ENCODE measurements at places on chromosomes 6 and 20.

GRCh38 chr6:157438611-157439111 lies 57.7 kb downstream of the ZDHHC14 start:
- no peak for DNase-seq

GRCh38 chr6:21193790-21194475 lies 399.6 kb upstream of the SOX4 start:
- DNase-seq, result no peak

- no peak for DNase-seq
Observed at GRCh38 chr6:35183281-35183680, 30.5 kb upstream of the SCUBE3 start.

GRCh38 chr6:34346175-34347119 lies 46.0 kb downstream of the NUDT3 start:
- DNase-seq, result no peak

DNA sequence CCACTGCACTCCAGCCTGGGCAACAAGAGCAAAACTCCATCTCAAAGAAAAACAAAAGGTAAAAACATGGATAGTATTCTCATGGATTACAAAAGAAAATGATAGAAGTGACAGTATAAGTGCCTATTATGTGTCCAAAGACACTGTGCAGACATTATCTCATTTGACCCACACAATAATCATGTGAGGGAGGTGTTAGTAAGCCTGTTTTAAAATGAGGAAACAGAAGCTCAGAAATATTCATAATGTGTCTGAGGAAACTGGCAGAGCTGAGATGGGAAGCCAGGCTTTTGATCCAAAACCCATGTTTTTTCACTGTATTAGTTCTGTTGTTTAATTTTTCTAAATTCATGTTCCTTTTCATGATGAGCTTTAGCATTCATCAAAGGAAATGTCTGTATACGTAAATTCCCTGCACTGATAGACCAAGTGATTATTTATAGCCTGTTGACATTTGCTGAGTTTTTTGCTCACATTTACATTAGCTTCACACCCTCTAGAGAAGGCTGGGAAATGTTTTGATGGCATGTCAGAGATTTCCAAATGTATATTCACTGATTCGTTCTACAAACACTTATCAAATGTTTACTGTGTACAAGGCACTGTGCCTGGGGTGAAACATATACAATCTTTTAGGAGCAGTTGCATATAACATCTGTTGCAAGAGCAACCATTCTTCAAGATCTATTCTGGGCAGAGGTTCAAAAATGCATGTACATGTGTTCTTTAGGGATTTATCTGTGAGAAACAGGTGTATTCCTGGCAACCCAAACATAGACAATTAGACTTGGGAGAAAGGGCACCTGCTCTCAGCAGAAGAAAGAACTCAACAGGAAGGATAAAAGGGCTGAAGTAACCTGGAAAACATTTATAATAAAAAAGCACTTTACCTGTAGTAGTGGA lies 331.5 kb downstream of the SAMD5 start:
- DNase-seq, result no peak

GRCh38 chr6:130778946-130779657 lies 48.1 kb upstream of the SMLR1 start:
- DNase-seq, result no peak

DNA sequence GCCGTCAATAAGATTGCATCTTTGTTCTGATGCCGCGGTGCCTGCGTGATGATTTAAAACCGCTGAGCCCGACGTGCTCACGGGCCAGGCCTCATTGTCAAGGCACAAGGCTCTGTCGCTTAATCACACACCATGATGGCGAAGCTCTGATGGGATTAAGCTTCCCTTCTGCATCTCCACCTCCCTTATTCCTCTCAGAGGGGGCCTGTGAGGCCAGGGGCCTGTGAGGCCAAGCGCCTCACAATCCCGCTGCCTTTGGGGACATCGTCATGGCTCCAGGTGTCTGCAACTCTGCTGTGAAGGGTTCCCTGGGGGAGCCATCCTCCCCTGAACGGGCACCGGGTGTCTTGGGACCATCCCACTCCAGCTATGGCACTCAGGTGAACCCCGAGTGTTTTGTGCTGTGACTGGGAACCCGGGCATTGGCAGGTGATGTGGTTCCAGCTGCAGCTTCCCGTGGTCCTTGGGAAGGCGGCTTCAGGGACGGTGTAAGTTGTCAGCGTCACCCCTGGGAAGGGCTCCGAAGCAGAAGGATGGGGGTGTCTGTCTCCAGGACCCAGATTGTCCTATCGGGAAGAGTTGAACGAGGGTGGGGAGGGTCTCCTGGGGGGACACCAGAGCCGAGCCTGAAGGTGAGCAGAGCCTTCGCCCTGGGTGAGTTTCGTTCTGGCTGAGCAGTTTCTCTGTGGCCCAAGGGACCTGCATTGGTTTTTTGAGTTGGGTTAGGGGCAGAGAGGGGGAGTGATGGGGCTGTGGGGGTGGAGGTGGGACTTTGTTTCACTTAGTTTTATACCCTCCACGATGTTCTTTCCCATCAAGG lies 18.0 kb upstream of the BHLHE23 start:
- DNase-seq, result no peak

DNA sequence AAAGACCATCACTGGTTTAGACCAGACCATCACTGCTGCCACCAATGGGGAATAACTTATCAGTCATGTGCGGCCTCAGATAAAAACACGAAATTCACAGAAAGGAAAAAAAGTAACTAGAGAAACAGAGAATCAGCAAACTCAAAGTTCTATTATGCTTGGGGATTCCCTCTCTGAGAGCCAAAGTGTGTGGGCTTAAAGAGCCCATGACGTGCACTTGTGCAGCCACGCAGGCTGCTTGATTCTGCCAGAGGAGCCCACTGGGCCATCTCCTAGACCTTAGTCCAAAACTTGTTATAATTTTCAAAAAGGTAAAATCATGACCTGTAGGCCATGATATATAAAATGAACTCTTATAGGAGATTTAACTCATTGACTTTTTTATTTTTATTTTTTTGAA lies 15.2 kb downstream of the RAB44 start:
- DNase-seq, result no peak

DNA sequence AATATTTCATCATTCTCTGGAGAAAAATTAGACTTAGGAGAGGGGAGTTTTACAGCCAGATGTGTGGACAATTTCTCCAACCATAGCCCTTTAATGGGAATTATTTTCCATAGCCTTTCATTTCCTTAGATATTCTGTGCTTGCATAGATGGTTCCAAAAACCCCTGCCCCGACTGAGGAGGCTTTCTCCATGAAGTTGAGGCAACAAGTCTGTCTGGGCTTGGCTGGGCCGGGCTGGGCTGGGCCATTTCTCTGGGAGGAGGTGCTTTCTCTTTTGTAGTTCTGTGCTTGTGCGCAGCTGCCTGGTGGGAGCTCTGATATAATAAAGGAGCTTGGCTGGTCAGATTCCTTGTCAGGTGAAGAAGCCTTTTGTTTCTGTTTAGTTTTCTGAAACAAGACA lies 71.4 kb downstream of the SOBP start:
- no peak for DNase-seq

DNA sequence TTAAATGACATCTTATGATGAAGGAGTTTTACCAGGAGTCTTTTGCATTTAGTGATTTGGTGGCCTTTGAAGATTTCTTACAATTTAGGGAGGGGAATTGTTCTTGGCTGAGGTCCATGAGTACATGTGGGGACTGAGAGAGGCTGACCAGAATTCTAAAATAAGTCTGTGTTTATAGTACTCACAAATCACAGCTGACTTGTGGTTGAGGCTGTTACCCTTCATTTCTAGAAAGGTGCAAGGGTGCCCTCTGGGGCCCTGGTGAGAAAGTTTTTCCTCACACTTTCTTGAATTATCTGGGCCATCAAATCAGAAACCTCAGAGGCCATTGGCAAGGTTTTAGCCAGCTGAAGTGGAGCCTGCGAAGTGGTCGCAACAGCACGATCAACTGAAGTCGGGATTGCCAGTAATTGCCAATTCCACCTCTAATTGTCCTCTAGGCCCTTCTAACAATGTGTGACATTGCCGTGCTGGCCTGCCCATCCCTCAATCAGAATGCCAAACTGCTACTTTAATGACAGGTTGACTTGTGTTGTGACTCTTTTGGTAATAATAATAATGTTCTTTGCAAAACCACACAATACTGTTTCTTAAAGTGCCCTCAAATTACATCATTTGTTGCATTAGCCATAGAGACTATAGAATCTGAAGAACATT lies 221.6 kb downstream of the OGFRL1 start:
- no peak for DNase-seq

DNA sequence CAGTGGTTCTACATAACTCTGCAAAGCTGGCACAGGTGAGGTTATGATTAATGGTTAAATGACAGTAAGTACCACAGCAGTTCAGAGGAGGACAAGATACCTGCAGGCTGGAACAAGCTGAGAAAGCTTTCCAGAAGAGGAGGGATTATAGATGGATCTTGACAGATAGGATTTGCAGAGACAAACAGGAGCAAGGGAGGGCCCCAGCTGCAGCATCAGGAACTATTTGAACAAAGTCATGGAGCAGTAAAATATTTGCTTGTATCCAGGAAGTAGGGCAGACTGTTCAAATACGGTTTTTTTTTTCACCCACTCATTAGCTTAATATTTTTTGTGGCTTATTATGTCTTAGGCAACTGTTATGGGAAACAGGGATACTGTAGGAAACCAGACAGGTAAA lies 144.4 kb upstream of the MAN1A1 start:
- no peak for DNase-seq

- DNase-seq, result no peak
Observed at GRCh38 chr6:53306819-53307347, 41.9 kb downstream of the ELOVL5 start.

DNA sequence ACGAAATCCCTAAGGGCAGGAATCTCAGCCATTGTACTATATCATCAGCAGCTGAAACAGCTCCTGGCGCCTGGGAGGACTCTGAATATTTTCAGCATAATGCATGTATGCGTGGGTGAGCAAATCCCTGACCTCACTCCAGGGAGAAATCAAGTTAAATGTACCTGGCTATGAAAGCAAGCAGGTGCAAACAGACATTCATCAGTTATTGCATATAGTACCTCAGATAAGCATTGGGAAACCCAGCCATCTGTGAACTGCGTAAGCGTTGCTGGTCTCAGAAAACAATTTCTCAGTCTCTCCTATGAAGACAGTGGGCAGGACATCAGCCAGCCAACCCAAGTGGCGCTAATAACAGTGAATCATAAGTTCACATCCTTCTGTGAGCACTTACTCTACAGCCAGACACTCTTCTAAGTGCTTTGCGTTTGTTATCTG lies 622.6 kb downstream of the EPM2A start:
- DNase-seq, result no peak

GRCh38 chr6:8436966-8437365 lies 1.6 kb upstream of the SLC35B3 start:
- DNase-seq, result no peak

DNA sequence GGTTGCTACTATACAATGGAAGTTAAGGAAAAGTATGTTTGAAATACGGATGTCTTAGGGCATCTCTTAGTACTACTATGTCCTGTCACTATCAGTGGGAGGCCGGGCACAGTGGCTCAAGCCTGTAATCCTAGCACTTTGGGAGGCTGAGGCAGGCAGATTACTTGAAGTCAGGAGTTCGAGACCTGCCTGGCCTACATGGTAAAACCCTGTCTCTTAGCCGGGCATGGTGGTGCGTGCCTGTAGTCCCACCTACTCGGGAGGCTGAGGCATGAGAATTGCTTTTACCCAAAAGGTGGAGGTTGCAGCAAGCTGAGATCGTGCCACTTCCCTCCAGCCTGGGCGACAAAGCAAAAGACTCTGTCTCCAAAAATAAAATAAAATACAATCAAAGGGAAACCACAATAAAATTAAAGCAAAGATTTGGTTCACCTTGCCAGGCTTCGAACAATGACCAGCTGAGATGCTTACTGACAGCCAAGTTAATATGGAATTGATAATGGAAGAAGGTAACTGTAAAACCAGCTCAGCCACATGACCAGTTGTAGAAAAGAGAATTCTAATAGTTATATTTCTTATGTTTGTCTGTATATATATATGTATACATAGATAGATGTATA lies 6.5 kb downstream of the CD24 start:
- DNase-seq, result no peak

- no peak for DNase-seq
Observed at GRCh38 chr6:100179576-100179975, 185.6 kb upstream of the MCHR2 start.

- no peak for DNase-seq
Observed at GRCh38 chr20:63542031-63542559, 4.9 kb upstream of the PTK6 start.

DNA sequence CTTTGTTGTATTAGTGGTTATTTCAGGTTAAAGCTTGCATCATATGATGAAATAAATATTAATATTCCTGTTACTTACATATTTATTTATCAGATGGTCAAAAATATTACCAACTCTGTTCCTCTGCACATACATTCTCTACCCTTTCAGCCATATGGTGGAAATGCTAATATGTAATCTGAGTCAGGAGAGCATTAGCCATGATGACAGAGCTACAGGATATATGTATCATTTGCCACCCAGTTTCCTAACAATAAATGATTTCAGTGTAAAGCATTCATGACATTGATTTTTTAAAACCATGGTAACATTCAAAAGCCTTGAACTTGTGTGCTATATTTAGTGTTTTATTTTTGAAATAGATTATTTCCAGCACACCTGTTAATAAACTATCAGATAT lies 16.6 kb downstream of the POPDC3 start:
- no peak for DNase-seq

DNA sequence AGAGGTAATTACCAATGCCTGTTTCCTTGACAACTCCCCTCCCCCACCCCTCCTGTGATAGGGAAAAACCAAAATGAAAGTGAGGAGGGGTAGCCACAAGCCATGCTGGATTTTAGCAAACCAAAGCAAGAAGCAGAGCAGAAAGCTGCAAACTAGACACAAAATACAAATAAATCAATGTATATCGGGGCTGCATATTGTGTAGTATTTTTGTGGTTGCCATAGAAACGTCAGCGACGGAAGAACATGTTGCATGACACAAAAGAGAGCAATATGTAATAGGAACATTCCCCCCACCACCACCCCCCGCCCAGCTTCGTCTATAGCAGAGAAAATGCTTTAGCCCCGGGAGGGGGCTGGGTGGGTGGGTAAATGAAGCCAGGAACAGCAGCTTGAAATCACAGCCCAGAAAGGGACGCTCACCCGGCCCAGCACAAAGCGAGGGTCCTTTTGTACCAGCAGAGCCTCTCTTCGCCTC lies 548 bp downstream of the AGPAT4 start:
- peak; percentile 2 for DNase-seq

GRCh38 chr6:73349311-73349710 lies 4.8 kb downstream of the DPPA5 start:
- DNase-seq, result no peak

Measured in activated T-helper 1 cell treated with Interleukin-2 at 50 U/mL for 16 hours (primary cell).